ENCODE measurements at places on chromosomes 12 and 14. TPM values are rescaled to one million over a fixed set of nuclear protein-coding genes. Genes with fewer than 3 reads are reported as not detected.

Gene KRT3
- 0.03 TPM for total RNA-seq

Gene IL23A
- 0.43 TPM for total RNA-seq

Gene SSPN
- total RNA-seq = 0.39 TPM

Gene OR6C2
- not detected for total RNA-seq

All from A549 treated with Hydrocortisone at 1 μM for 4 hours (cell line).